ENCODE measurements at places on chromosomes 1 and 21. TPM values are rescaled to one million over a fixed set of nuclear protein-coding genes. Genes with fewer than 3 reads are reported as not detected.

The PPM1J gene
- total RNA-seq, result 1.2 TPM

The FCMR gene
- 65.7 TPM for total RNA-seq

The MMEL1 gene
- total RNA-seq, result 1.00 TPM

- H3K27me3 ChIP-seq, result no peaks in the 10 kb centered on the region
- no peak for DNase-seq
- no peak overlapping the region for H3K27ac ChIP-seq
- H3K36me3 ChIP-seq, result no peaks in the 10 kb centered on the region
Measured at GRCh38 chr1:81327743-81328142, 473.0 kb upstream of the ADGRL2 start.

DNA sequence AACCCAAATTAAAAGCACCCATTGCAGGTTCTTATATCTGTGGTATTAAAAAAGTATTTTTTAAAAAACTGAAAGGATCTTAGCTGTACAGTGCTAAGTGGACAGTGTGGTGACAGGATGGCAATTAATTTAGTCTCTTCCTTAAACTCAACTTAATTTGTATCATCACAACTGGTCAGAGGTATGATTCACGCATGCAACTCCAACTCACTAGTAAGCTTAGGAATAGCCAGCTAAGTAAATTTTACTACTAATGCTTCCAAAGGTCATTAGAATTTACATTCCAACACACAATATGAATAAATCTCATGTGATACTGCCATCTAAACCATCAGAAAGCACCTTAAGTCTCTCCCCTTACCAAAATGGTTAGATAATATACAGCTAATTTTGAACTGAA lies 35.4 kb downstream of the ENAH start:
- no peak overlapping the region for H3K27ac ChIP-seq
- no peaks in the 10 kb centered on the region for H3K27me3 ChIP-seq
- H3K4me3 ChIP-seq, result no peak overlapping the region
- no peaks in the 10 kb centered on the region for H3K4me1 ChIP-seq
- no peak for DNase-seq

- no peak overlapping the region for H3K27ac ChIP-seq
- DNase-seq, result no peak
- no peak overlapping the region for H3K4me3 ChIP-seq
- no peaks in the 10 kb centered on the region for H3K36me3 ChIP-seq
- no peaks in the 10 kb centered on the region for H3K27me3 ChIP-seq
Measured at GRCh38 chr1:216832192-216832591, 109.0 kb upstream of the ESRRG start.

DNA sequence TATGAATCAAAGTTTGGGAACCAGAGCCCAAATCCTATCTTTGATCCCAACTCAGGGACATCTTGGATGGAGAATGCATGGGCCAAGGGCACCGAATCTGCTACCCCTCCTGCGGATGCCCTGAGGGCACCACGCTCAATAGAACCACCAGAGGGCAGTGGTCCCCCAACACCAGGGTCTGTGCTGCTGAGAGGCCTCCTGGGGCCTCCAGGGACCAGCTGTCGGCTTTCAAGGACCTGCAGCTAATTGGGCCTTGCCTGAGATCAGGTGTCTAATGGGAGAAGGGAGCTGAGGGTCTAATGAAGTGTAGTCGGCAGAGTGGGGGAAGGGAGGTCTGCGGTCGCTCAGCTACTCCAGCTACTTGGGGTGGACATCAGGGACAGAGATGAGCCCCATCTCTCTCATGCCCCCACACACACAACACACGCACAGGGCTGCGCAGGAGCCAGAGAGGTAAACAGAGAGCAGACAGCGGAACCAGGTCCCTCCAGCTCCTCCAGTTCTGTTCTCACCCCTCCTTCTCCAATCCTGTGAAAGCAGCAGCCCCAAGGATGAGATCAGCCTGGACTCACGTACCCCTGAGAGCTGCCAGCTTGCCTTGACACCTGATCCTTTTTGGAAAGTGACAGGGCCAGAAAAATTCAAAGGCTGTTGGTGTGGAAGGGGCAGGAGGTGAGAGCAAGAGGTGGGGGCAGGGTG lies 34.9 kb upstream of the PPP1R15B start:
- H3K4me1 ChIP-seq, result peaks cover 77% of the 10 kb centered on the region
- peaks cover 62% of the 10 kb centered on the region for H3K36me3 ChIP-seq
- peak overlapping the region; percentile 76 for H3K27ac ChIP-seq
- H3K27me3 ChIP-seq, result no peaks in the 10 kb centered on the region

Measured in activated CD4-positive, alpha-beta memory T cell treated with anti-CD3 and anti-CD28 coated beads for 36 hours (primary cell).